ENCODE measurements at places on chromosomes 5 and 9.

GRCh38 chr5:96374653-96375052 is 58.4 kb downstream of the PCSK1 start:
- no peak for DNase-seq

- no peak for DNase-seq
Observed at GRCh38 chr5:5941486-5941885, 436.9 kb downstream of the MED10 start.

- DNase-seq, result no peak
Observed at GRCh38 chr5:61657010-61657409, 325.0 kb downstream of the ZSWIM6 start.

DNA sequence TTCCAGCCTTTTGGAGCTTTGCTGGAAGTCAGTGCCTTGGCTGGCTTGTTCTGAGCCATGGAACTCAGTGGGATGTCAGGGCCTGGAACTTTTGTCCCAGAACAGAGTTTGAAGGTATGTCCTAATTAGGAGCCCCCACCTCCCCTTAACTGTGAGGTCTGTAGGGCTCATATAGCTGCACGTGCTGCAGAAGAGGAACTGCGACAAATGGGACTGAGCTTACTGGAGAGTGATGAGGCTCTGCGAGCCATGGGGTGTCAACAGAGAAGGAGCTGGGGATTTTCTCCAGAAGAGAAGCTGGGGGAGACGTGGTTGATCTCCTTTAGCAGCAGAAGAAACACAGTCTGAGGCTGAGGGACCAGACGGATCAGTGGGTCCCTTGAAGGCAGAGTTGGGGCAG is 10.9 kb downstream of the TMEM8B start:
- no peak for DNase-seq

DNA sequence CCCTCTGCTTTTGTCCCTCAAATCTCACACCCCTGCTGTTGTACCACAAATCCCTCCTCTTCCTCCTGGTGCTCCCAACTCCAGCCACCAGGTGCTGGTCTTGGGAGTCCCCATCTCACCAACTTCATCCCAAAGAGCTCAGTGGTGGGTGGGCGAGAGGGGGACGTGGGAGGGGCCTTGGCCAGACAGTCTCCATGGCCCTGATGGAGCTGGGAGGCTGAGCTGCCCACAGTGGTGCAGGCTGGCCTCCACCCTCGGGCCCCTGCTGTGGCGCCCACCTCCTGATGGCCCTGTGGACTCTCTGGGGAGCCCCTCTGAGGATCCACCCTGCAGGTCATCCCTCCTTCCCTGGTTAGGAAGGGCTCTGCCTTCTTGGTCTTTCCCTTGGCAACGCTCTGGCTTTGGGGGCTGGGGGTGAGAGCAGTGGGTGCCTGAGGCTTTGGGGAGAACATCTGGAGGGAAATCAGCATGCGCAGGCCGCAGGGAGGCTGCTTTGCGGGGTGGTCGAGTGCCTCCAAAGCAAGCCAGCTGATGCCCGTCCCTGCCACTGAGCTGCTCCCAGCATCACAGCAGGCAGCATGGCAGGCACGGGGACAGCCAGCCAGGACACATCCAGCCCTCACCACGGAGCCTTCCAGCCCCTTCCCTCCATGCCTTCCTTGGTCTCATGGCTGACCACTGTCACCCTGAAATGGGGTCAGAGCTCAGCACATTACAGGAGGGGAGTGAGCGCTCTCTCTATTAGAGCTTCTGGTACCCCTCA is 7.6 kb upstream of the FAM163B start:
- DNase-seq, result no peak

DNA sequence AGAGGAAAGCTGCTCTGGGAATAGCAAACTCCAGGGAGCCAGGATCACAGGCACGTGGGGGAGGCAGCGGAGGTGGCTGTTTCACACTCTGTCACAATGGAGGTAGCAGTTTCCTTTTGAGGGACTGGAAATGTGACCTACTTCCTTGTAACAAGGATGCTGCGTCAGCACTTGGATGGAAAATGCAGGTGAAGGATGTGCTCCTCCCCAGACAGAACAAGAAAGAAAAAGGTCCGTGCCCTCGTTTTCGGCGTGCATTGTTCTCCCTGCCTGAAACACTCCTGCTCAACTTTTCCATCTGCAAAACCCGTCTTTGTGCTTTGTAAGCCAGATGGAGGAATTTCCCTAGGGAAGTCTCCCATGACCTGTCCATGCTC is 55.1 kb upstream of the SH3PXD2B start:
- no peak for DNase-seq

DNA sequence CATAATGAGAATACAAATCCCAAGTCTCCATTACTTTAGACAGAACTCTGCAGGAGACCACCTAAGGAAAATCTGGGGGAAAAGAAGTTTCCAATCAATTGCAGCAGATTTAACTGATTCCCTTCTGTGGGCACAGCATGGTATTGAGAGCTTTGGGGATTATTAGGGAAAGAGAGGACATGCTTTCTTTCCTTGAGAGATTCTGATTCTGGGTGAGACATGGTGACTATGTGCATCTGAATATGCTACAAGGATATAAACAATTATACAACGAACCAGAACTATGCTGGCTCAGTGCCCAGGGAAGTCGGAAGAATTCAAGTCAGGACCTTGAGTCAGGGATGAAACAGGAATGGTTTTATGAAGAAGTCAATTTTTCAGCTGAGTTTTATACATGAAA is 183.7 kb downstream of the PDE4D start:
- DNase-seq, result no peak

DNA sequence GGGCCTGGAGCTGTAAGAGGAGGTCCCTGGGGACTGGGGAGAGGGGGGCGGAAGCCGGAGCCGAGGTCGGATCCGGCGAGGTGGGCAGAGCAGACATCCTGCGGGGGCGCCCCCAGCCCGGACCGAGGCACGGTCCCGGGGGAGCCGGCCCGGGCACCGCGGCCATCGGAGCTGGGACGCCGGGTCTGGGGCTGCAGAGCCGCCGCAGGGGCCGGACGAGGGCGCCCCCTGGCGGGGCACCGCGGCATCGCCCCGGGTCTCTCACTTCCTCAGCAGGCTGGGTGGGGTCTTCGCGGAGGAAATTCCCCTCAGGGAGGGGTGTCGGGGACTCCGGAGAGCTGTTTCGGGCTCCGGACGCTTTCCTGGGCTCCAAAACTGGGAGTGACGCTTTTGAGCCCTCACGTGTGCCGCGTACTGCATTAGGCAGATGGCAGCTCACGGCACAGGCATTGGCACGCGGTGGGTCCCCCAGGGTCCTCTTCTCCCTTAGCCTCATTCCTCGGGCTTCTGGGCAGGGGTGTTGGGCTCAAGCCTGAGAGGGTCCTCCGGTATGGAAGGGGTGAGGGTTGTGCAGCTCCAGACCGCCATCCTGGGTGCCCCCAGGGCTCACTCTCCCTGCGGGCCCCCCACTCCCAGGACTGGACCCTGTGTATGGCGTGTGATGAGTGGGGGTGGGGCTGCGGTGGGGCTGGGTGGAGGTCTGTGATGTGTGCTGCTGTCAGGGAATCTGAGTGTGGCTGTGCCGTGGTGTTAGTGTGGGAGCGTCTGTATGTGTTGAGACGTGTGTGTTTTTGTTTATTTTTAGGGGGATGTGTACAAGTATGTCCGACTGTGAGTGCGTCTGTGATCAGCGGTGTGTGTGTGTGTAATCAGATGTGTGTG is 29.6 kb downstream of the LHX2 start:
- DNase-seq, result no peak

DNA sequence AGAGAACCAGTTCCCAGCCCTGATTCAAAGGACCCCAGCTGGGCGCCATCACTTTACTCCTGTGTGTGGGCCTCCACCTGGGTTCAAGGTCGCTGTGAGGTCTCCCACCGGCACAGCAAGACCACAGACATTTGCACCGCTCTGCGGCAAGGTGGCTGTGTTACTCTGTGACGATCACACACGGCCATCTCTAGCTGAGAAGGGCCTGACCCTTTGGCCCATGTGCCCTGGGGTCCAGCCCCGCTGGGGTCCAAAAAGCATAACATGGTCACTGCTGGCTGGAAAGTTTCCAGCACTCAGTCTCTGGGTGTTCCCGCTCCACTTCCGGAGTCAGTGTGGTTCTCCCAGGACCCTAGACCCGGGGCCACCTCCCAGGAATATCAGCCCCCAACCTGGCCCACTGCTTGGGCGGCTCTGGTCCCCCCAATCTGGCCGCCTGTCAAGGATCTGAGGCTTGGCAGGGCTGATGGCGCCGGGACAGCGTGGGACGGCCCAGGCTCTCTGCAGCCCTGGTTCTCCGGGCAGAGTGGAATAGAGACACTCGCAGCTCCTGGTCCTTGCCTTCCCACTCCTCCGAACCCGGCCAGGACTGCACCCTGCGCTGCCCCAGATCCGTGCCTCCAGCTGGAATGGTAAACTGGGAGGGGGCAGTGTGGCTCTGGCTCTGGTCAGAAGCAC is 3.9 kb upstream of the LMX1B start:
- no peak for DNase-seq

- no peak for DNase-seq
Observed at GRCh38 chr5:131525805-131526204, 109.2 kb downstream of the RAPGEF6 start.

DNA sequence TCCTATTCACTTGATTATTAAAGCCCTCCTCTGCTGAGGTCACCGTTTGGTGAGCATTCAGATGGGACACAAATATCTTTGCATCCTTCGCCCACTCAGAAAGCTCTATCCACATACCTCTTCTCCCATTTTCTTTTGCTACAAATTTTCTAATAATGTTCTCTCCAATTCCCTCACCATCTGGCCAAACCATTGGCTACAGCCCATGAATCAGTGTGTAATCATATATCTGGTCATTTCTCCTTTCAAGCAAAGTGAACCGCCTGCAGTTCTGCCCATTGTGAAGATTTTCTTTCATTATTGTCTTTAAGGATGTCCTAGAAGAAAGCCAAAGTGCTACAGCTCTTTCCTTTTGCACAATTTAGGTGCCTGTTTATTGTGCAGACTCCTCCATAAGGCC is 54.2 kb upstream of the DAPK1 start:
- no peak for DNase-seq

- DNase-seq, result no peak
Observed at GRCh38 chr5:10730043-10730351, 31.0 kb downstream of the DAP start.

DNA sequence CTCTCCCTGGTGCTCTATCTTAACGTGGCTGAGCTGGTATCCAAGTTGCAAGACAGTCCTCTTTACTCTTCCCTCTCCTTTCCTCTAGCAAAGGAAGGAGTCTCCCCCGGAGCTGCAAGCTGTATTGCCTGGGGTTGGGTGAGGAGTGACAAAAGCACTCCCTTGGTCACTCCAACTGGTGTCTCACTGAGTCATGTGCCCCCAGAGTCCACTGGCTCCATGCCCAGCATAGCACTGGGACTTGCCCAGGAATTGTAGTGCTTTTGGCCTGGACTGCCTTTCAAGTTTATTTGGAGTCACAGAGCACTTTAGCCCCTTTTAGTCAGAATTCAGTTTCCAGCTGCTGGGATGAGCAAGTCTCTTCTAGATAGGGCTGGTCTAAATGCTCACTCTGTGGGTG is 82.6 kb upstream of the FST start:
- DNase-seq, result no peak

DNA sequence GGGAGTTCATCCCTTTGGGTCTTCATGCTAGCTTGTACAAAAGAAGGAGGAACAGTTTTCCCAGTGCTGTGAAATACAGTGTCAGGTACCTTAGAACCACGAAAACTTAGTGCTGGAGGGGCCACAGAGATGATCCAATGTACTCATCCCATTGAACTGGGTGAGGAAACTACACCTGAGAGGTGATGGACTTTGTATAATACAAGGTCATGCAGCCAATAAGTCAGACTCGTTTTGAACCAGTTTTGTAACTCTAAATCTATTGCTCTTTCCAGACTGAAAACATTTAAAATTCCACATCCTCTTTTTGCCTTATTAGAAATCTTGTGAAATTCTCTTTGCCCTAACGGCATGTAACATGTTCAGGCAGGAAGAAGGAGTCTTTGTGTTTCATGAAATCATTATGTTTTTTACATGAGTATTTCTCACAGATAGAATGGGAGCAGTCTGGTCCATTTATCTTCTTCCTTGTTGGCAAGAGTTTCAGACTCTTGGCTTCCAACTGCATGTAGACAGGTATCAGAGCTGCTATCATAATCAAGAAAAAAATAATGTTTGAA is 146.8 kb upstream of the FBXL7 start:
- DNase-seq, result no peak

DNA sequence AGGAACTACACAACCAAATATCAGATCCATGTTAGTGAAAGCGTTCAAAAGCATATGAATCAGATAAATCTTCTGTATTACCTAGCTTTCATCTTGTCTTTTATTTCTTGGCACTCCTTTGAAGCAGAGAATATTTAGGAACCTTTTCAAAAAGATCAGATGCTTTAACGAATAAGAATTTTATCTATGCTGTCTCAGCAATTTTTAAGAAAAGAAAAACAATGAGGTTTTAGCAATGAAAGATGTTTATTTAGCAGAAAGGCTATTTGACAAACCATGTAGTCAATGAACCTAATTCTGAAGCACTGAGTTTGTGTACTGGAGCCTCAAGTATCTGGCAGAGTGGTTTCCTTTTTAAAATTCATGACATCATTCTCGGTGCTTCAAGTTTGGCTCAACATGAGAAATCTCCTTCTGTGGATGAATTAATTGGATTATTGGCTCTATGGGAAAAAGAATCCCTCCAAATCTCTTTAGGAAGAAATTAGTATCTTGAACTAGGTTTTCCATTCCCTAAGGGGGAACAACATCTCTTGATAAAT is 534.7 kb downstream of the CAAP1 start:
- DNase-seq, result no peak

- no peak for DNase-seq
Observed at GRCh38 chr9:82327641-82328040, 339.1 kb downstream of the SPATA31D1 start.

- no peak for DNase-seq
Observed at GRCh38 chr9:6460189-6460768, 47.3 kb downstream of the UHRF2 start.

DNA sequence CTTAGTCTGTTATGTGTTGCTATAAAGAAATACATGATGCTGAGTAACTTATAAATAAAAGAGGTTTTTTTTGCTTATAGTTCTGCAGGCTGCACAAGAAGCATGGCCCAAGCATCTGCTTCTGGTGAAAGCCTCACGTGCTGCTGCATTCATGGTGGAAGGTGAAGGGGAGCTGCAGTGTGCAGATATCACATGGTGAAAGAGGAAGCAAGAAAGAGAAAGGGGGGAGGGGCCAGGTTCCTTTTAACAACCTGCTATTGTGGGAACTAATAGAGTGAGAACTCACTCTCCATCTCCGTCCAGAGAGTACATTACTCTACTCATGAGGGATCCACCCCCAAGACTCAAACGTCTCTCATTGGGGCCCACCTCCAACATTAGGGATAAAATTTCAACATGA is 12.5 kb upstream of the PARP8 start:
- no peak for DNase-seq

DNA sequence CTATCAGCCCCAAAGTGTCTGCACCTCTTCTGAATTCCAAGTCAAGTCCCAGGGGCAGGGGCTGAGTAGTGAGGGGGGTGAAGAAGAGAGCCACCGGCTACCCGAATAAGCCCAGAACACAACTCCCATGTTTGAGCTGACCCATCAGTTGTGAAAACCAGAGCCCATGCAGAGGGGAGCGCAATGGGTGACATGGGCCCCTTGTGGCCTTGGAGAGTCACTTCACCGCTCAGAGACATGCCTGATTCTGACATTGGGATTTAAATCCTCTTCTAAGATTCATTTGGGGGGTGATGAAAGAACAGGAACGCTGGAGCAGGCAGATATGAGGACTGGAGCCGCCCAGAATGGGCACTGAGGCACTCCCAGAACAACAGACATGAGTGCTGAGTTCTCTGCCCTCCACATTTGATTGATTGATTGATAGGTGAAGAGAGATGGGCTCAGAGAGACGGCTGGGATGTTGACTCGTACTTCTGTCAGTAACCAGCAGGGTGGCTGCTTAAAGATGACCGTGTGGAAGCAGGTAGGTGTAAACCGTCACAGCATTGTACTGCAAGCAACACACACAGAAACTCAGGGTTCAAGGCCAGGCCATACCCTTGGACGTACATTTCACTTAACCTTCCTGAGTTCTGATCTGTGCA is 74.3 kb downstream of the GPR21 start:
- no peak for DNase-seq

Measured in mesothelial cell of epicardium (in vitro differentiated cells).